ENCODE measurements at places on chromosomes 6 and 20.

DNA sequence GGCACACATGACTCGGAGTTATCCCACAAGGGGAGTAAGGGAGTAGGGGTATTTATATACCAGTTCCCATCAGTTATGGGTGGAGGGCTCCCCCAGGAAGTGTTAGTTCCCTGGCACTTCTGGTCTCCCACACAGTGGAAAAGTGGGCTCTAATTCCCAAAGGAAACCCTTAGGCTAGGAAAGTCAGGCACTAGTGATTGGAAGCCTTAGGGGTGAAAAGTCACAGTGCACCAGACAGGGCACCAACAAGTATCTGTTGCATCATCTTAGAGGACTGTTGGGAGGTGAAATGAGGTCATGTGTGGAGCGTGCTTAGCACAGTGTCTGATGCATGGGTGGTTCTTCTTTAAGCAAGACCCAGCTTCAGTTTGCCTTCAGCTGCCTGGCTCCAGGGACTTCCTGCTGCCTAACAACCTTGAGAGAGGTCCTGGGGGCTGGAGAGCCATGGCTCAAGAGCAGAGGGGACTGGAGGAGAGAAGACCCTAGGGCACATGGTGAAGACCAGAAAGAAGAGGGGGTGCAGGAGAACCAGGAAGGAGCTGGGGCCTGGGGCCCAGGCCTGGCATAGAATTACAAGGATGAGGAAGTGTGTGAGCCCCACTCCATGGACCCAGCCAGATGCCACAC, 7.5 kb upstream of the FOXP4 start:
- no peak for DNase-seq

DNA sequence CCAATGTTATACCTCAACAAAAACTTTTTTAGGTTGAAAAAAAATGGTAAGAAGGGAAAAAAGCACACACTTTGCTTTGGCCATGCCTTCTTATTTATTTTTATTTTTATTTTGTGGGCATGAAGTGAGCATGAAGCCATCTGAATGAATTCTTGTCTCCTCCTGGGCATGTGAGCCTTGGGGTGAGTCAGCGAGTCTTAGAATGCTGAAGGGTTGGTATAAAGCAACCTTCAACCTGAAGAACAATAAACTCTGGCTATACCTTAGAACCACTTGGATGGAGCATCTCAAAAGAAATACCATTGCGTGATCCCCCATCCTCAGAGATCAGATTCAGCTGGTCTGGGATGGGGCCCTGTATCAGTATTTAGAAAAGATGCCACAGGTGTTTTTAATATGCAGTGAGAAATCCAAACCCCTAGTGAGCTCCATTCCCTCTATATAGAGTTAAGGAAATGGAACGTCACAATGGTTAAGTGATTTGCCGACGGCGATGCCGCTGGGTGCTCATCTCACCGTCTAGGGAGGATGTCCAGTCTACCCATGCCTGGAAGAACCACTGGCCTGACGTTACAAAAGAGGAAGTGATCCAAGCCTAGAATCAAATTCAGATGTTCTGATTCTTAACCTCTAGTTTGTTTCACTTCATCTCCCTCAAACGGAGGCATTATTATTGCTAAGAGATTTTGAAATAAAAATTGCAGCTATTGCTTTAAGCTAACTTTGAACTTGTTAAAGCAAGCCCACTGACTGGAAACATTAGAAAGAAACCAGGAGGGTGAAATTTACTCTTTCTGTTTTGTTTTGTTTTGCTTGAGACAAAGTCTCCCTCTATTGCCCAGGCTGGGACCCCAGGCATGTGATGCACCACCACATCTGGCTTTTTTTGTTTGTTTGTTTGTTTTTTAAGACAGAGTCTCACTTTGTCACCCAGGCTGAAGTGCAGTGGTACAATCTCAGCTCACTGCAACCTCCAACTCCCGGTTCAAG, 67.1 kb downstream of the EDN1 start:
- DNase-seq: no peak

- DNase-seq: no peak
Measured at GRCh38 chr20:63884506-63885263, 10.2 kb upstream of the DNAJC5 start.

DNA sequence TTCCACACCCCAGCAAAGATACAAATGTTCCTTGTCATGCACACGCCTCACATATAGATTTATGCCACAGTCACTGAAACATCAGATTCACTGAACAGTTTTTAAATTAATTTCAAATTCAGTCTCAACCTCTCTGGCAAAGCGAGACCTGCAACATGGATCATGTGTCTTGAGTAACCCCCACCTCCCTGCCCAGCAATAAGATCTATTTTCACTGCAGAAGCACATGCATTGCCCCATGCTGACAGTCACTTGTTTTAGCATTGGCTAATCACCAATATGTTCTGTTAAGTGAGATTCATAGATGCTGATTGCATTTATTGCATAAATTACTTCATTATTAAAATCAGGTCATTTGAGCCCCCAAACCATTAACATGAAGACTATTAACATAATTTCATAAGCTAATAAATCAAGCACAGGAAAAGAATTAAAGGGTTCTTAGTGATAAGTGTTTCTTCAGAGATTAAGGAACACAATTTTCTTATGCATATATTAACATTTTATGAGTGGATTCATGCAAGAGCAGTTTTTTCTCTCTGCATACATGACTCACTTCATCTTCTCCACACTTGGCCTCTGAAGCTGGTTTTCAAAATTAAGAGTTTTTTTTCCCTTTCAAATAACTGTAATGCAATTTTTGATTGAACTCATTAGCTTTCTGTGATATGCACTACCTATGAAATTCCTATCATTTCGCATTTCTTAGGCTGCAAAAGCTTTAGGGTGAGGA, 173.2 kb upstream of the SOX4 start:
- no peak for DNase-seq

All from CD4-positive, alpha-beta T cell treated with Interleukin-10 for 1 hour (primary cell).